ENCODE measurements at places on chromosomes 3 and 15. TPM values are rescaled to one million over a fixed set of nuclear protein-coding genes. Genes with fewer than 3 reads are reported as not detected.
A peak's percentile ranks its signal among the peaks of the same experiment; 100 is the strongest.

- no peak for DNase-seq
These were observed 28.8 kb upstream of the KLF13 start for GRCh38 chr15:31297575-31298456.

GRCh38 chr15:99424978-99425656 is 140.7 kb upstream of the MEF2A start:
- DNase-seq = peak; percentile 82

DNA sequence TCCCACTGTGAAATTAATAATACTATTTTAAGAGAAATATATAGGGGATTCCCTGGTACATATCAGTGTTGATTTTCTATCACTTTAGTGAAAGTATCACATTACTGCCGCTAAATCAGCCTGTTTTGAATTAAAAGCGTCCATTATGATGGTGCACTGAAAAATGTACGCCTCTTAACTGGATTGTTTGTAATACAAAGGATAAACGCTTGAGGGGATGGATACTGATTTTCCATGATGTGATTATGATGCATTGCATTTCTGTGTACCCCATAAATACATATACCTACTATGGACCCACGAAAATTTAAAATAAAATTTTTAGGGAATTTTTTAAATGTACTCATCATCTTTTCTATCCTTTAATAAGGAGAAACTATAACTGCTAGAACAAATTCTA is 478.6 kb downstream of the MAGI1 start:
- no peak for DNase-seq

DNA sequence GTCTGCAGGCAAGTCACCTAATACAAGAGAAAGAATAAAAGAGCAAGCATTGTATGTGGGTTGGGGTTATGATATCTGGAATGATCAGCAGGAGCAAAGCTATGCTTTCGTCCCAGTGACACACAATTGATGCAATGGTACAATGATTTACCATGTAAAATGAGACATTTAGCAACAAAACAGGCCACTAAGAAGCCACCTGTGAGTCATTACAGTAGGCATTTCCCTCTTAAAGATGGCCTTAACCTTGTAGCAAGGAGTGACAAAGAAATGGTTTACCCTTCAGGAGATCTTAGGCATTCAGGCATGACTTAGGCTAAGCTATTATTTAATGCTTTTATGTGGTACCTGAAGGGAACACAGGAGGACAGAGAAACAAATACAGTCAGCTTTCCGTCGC is 373.3 kb upstream of the RBMS3 start:
- no peak for DNase-seq

GRCh38 chr3:77281721-77282120 is 241.8 kb downstream of the ROBO2 start:
- DNase-seq = no peak

GRCh38 chr3:162489853-162490252 is 993.2 kb downstream of the OTOL1 start:
- DNase-seq = no peak

DNA sequence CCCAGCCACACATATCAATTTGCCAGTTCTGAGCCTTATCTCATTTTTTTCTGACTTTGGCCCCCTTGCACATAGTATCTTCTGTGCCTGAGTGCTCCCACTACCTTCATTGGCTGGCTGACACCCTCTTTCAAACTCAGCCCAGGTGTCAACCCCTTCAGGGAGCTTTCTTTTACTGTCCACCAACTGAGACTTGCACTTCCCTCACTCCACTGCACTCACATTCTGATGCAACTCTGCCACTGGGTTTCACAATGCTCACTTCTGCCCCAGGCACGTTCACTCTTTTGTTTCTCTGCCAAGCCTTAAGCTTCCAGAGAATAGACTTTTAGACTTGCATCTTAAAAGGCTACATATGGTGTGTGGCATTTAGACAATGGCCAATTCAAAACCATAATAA is 101.5 kb upstream of the CBLB start:
- DNase-seq = peak; percentile 14

- peak; percentile 75 for DNase-seq
These were observed 1.2 kb downstream of the CCDC9B start for GRCh38 chr15:40339621-40339945.

DNA sequence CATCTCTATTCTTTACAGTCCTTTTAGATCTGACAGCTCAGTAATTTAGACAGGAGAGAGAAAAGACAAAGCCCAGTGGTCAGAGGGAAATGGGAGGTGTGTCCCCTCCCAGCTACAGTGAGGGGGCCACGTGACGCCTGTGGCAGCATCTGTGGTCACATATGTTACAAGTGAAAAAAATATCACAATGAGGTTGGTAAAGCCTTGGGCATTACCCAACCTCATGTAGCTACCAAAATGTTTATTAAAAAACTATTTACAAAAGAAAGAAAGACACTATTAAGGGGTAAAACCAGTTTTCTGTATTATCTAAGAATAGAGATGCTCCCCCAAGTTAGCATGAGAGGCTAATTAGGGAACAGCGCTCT is 42.9 kb upstream of the PLCL2 start:
- peak; percentile 54 for DNase-seq

DNA sequence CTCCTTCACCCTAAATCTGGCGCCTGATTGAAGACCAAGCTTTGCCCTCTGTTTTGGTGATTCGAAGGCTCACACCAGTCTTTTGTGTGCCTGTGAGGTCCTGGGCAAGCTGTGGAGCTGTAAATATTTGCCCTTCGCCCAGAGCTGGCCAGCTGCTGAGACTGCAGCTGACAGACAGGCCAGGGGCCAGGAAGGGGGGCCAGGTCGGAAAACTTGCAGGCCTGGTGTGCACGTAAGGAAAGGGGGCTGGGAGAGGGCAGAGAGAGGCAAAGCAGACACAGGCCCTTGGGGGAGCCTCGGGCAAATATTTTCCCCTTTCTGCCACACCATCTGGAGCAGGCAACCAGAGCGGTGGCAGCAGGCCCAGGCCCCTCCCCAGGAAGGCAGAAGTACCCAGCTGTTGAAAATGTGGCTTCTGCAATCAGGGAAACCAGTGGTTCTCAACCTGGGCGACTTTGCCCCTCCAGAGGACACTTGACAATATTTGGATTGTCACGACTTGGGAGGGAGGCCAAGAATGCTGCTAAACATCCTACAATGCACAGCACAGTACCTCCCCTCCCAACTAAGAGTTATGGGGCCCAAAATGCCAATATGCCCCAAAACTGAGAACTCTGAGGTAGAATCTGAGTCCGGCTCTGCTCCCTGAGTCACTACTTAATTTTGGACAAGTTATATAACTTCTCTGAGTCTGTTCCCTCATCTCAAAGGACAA is 2.5 kb downstream of the PDZRN3 start:
- peak; percentile 53 for DNase-seq

- peak; percentile 77 for DNase-seq
These were observed 613 bp downstream of the ATP1B3 start for GRCh38 chr3:141876891-141877621.

DNA sequence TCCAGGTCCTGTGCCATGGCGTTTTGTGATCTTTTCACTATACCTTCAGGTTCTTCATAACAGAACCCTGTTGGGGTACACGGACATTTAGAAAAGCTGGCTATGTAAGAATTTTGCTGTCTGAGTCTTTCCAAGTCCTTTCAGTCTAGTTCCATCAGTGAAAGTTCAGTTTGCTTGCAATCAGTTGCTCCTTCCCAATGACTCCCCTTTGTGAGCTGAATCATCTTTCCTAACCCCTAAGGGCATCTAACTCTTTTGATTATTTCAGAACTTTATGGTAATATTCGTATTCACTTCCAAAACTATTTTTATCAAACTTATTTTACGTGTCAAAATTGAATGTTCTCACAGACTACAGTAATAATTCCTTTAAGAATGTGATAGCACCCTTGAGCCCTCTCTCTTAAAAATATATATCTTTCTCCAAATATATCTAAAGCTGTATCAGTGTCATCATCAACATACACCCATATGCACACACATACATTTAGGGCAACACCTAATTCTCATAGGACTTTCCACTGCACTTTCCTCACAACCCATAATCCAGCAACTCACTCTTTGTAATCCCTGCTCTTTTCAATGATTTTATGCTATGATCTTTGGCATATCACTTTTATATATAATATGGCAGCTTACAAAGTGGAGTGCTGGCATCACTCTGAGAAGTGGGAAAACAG is 263.7 kb downstream of the GBE1 start:
- no peak for DNase-seq

RTP1 gene
- not detected for total RNA-seq

GRCh38 chr3:149203758-149204157 is 17.9 kb downstream of the CP start:
- no peak for DNase-seq

MEX3B gene
- total RNA-seq = 2.5 TPM

PIERCE2 gene
- 5.3 TPM for total RNA-seq

GRCh38 chr3:149273096-149273751 is 51.6 kb upstream of the CP start:
- DNase-seq = no peak

DNAH1 gene
- 3.6 TPM for total RNA-seq

DNA sequence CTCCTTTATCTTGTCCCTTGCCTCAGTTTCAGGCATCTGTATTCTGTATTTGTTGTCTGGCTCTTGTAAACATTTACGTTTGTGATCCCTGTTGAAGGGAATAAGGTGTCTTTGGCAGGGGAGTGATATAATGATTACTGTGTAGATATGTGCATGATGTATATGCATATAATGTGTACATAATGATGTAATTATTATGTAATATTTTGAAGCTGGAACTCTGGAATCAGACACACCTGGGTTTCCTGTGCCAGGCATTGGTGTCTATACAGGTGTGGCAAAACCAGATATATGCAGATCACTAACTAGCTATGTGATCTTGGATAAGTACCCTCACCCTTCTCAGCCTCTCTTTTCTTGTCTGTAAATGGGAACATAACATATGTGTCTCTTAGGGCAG is 241.2 kb upstream of the FEZF2 start:
- DNase-seq = no peak

SLC25A38 gene
- total RNA-seq = 11.1 TPM

- no peak for DNase-seq
These were observed 59.7 kb upstream of the KBTBD8 start for GRCh38 chr3:66938338-66938963.

CAMKV gene
- total RNA-seq = not detected

ADCY5 gene
- 205 TPM for total RNA-seq

SLC28A2 gene
- total RNA-seq = not detected

CCR9 gene
- total RNA-seq = not detected

- peak; percentile 77 for DNase-seq
These were observed 29.6 kb upstream of the RPL32 start for GRCh38 chr3:12870942-12871341.

DNA sequence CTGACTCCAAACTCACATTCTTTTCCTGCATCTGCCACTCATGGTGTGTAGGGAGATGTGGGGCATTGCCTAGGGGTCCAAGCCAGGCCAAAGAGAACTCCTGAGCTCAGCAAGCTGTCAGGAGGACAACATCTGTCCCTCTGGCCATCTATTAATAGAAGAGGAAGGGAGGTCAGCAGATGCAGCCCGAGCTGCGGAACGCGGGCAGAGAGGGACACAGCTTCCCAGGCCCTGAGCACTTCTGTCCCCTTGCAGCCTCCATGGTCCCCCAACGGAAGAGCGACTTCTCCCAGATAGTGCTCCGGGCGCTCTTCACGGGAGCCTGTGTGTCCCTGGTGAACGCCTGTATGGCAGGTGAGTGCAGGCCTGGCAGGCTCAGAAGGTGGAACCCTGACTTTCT is 37.3 kb upstream of the PDE8A start:
- DNase-seq = no peak

All from right cardiac atrium (tissue), 5 donors.